RKO (cell line): ENCODE measurements at places on chromosomes 3 and 15.

- DNase-seq = no peak
Observed at GRCh38 chr15:67944010-67944641, 104.3 kb upstream of the RNU6-1 start.

DNA sequence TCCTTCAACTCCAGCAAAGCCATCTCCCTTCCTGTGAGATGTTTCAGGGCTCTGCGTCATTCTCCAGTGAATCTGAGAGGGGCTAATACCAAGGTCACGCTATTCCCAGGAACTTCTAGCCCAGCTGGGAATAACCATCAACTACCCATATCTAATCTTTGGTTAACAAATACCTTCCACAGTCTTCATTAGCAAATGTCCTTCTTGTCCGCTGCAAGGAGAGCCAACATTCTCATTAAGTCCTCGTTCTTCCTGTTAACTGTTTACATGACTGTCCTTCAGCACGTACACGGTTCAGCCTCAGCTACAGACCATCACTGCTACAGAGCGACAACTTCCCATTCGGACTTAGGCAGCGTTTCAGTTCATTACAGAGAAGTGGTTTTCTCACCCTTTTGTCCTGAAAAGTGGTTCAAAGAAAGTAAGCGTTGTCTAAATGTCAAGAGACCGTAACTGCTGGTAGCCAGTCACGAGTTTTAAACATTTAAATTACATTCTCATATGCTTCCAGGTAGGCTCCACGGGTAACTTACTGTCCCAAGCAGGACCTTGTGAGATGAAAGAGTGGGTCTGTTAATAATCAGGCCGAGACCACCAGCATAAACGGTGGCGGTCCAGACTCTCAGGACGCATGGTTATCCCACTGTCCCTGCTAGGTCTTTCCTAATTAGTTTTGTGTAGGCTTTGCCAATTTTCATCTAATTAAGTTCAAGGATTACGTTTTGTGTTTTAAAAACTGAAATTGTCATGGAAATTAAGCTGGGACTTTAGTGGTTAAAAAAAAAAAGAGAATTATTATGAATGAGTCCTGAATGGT, 63.8 kb downstream of the CHSY1 start:
- DNase-seq = no peak

- no peak for DNase-seq
Observed at GRCh38 chr3:55341502-55342031, 145.5 kb downstream of the WNT5A start.

GRCh38 chr3:139457066-139457465, 19.2 kb downstream of the RBP2 start:
- no peak for DNase-seq

- DNase-seq = no peak
Observed at GRCh38 chr3:186360779-186361178, 1.3 kb downstream of the DGKG start.

DNA sequence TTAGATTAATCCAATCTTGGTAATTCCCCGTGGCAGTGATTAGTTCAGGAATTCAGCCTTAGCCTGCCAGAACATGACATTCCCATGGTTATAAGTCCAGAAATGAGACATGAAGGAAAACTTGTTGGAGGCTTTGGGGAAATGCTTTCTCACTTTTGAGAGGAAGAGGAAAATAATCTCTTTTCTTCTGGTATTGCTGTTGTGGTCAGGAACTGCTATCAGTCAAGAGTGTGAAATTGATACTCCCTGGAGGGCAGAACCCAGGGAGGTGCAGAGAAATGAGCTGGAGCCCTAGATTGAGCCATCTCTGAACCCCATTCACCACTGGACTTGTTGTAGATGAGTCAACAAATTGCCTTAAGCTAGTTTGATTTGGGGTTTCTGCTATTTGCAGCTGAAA, 38.6 kb upstream of the APH1B start:
- DNase-seq = no peak

DNA sequence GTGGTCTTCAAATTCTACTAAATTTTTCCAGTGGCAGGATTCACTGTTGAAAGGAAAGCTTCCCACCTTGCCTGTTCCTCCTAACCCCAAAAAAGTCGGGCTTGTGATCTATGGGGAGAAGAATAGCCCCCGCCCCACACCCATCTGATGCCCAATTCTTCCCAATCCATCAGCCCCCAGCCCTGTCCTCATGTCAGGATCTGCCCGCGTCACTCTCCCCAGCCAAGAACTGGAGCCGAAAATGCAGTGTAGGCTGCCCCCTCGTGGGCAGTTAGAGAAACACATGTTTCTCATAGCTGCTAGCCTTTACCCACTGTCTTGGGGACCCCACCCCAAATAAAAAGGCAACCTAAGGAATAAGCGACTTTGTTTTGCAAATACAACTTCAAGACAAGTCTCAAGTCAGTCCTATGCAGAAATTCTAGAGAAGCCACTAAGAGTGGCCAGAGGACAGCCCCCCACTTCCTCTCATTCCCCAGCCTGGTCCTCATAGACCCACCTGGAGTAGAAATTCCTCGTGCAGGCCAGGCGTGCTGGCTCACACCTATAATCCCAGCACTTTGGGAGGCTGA, 13.0 kb upstream of the CSK start:
- DNase-seq = peak; percentile 69

DNA sequence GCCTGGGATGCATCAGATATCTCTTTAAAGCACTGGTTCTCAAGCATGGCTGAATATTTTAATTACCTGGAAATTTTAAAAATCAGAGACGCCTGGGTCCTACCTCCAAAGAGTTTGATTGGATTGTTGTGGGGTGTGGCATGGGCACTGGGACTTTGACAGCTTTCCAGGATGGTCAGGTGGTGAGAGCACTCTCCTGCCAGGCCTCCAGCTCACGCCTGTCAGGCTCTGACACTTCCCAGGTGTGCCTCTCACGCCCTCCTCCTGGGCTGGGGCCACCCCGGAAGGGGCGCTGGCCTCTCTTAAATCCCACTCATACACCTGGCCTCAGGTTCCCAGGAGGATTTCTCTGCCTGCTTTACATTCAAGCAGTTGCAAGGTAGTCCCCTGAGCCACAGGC, 48.5 kb downstream of the AMOTL2 start:
- DNase-seq = no peak

- no peak for DNase-seq
Observed at GRCh38 chr3:23760871-23761373, 44.8 kb upstream of the UBE2E1 start.
